Natural killer cell treated with Interleukin-12 subunit alpha and Interleukin-12 subunit beta and Interleukin-15 and Interleukin-18, amount 100 ng/mL, for 72 hours (primary cell): ENCODE measurements at places on chromosomes 2 and 18.

DNA sequence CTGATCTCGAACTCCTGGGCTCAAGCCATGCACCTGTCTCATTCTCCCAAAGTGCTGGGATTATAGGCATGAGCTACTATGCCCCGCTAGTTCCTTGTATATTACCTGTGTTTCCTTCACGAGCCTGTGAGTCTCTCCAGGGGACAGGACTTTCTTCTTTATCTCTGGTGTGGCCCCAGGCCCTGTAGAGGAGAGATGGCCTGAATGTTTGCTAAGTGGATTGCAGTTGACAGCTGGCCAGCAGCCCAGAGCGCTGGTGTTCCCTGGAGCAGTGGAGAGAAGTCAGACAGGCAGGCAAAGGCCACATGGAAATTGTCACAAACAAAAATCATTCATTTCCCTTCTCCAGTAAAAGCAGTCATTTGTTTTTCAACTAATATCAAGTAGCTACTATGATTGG is 17.9 kb downstream of the LPIN1 start:
- no peak for DNase-seq

DNA sequence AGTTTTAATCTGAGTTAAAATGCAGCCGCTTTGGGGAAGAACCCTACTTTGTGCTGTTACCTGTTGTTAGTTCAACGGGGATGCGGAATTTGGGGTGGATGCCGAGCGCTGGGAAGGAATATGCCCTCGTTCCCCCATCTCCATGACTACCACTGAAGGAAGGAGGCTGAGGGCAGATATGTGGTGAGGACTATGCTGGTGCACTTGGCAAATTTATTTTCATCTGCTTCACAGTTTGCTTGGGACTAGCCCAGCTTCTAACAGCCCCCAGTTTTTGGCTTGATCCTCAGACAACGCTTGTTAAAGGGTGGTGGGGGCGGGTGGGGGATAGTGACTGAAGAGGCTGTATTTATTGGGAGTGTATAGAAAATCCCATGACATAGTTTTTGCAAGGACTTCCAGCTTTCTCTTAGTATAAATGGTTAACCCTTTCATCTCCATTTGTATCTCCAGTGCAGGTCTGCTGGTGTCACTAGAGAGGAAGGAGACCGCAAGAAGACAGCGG is 100.8 kb downstream of the COLEC12 start:
- DNase-seq = no peak

DNA sequence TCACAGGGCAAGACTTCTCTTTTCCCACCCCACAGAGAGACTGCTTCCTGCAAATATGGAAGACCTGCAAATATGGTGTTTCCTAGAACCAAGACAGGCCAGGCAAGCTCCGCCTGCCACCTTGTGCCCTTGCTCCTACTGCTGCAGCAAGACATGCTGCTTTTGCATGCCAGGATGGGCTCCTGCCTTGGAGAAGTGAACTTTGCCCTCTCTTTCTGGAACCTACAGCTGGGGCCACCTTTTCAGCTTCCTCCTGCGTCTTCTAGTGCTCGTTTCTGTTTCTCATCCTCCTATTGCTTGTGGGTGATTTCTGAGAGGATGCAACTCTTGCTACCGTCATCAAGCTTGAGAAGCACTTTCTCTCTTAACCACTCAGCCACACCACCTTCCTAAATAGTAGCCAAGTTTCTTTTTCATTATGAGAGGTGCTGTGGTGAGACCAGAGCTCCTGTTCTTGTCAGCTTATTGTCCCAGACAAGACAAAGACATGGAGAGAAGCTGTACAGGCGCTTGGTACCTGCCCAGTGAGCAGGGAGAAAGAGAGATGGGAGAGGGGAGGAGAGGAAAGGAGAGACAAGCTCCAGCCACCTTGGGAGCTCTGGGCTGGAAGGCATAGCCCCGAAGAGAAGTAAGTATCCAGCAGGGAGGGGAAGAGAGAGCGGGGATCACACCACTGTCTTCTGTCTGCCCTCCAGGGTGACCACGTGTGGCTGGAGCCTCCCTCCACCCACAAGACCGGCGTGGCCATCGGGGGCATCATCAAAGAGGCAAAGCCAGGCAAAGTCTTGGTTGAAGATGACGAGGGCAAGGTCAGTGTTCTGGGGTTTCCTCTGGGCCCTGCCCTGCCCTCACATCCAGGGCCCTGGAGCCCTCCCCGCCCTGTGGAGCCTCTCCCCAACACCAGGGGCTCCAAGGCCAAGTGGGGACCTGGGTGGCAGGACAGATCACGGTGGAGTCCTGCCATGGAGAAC is 28.3 kb downstream of the MYO7B start:
- no peak for DNase-seq

- DNase-seq = no peak
Measured at GRCh38 chr18:14959550-14959949, 211.6 kb downstream of the ANKRD30B start.

DNA sequence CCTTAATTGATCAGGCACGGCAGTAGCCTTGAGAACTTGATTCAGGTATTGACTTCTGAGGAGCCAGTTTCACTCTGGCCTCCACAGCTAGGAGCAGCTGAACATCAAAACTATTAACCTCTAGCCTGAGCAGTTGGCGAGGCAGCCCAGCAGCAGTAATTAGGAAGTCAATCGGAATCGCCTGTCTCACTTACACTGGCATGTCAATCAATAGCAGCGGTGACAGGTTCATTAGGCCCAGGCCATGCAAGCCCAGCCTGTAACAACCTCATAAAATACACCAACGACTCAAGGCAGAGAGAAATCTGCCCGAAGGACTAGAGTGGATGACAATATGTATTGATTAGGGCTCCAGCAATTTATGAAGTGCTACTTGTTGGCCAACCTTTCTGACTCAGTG is 255.4 kb upstream of the SKOR2 start:
- DNase-seq = no peak
